Panc1 (cell line): ENCODE measurements at places on chromosomes 1 and 21. TPM values are rescaled to one million over a fixed set of nuclear protein-coding genes. Genes with fewer than 3 reads are reported as not detected.

The SUCO gene
- 31.3 TPM for total RNA-seq

The PAQR6 gene
- 0.92 TPM for total RNA-seq

The EVI5 gene
- 21.2 TPM for total RNA-seq

The PEAR1 gene
- 16.1 TPM for total RNA-seq

The FCRL1 gene
- not detected for total RNA-seq

The MEX3A gene
- 15.8 TPM for total RNA-seq

The RGS7 gene
- 0.10 TPM for total RNA-seq

The NBPF6 gene
- total RNA-seq: not detected

The ALX3 gene
- not detected for total RNA-seq

The FAAP20 gene
- 177 TPM for total RNA-seq

The PDC gene
- total RNA-seq: not detected

The CFHR1 gene
- 0.23 TPM for total RNA-seq

The C1orf185 gene
- total RNA-seq: not detected

The AMY2A gene
- 0.28 TPM for total RNA-seq

The HSD3B2 gene
- total RNA-seq: 1.2 TPM

The MCOLN2 gene
- total RNA-seq: 22.5 TPM

The MFAP2 gene
- total RNA-seq: 12.9 TPM

The DRAXIN gene
- 0.13 TPM for total RNA-seq

The RHCE gene
- not detected for total RNA-seq

The CAPN8 gene
- total RNA-seq: 0.28 TPM

The C1orf159 gene
- total RNA-seq: 28.8 TPM

The ZFP69 gene
- 6.4 TPM for total RNA-seq

The LRRC53 gene
- not detected for total RNA-seq

The PBX1 gene
- 2.0 TPM for total RNA-seq

The NDUFV3 gene
- total RNA-seq: 21.1 TPM

The UMODL1 gene
- total RNA-seq: 0.18 TPM

The HYI gene
- 55.3 TPM for total RNA-seq

The SPRR2B gene
- total RNA-seq: not detected

The TAS1R1 gene
- total RNA-seq: not detected

The OMA1 gene
- total RNA-seq: 16.6 TPM

The HFM1 gene
- total RNA-seq: 0.39 TPM

The PSMB4 gene
- 412 TPM for total RNA-seq

The DYNLT4 gene
- not detected for total RNA-seq

The TRIM17 gene
- 1.2 TPM for total RNA-seq

The SPRR2A gene
- not detected for total RNA-seq

The CASZ1 gene
- total RNA-seq: 27.8 TPM

The OR10Z1 gene
- not detected for total RNA-seq

The TLCD4 gene
- 2.9 TPM for total RNA-seq

The TOMM40L gene
- 9.2 TPM for total RNA-seq

The PGLYRP4 gene
- total RNA-seq: not detected
